Mammary epithelial cell (primary cell): ENCODE measurements at places on chromosomes 5 and 9. TPM values are rescaled to one million over a fixed set of nuclear protein-coding genes. Genes with fewer than 3 reads are reported as not detected.

The GABRA6 gene
- not detected in 2 replicates for total RNA-seq

The EHMT1 gene
- 79.0 and 83.4 TPM in 2 replicates for total RNA-seq

- no peak for DNase-seq
These were observed 28.1 kb downstream of the FRMPD1 start for GRCh38 chr9:37678789-37679273.

GRCh38 chr5:151477101-151477500 is 29.7 kb downstream of the SLC36A1 start:
- no peak for DNase-seq

- DNase-seq = peak; percentile 32
These were observed 3.6 kb upstream of the POC5 start for GRCh38 chr5:75720882-75721281.

The SGCD gene
- total RNA-seq = 0.17 TPM

GRCh38 chr9:72526901-72527800 is 5.7 kb downstream of the TMC1 start:
- peak; percentile 88 for DNase-seq

DNA sequence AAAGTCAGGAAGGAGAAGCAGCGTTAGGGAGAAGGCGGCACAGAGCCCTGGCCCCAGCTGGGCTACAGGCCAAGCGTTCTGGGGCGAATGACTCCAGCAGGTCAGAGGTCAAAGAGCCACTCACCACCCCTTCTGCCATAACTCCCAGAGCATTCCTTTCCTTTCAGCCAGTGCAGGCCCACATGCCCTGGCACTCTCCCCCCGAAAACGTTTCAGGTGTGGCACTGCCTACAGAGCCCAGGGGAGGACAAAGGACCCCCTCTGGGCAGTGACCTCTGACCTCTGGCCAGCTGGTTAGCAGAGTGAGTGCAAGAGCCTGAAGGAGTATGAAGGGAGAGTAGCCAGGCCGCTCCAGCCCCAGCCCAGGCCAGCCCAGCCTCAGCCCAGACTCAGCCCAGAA is 4.9 kb downstream of the ABCA2 start:
- no peak for DNase-seq

DNA sequence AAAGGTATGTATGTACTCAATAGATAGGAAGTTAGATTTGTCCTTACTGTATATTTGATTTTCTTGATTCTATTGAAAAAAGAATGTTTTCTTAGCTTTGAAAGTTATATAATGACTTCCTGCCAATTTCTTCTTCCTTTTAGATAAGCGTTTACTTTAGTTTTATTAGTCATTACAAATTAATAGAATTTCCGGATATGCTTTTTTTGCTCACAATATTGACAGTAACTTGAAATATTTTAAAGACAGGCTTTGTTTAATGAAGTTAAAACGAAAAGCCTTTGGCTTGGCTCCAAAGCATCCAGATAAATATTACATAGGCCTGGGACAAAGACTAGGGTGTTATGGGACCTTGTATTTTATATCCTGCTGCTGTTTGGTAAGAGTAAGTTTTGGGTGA is 49.5 kb downstream of the CWC27 start:
- DNase-seq = no peak

- DNase-seq = peak; percentile 93
These were observed 5.6 kb upstream of the CAMK2A start for GRCh38 chr5:150295172-150295634.

The SLC45A2 gene
- total RNA-seq = 0.31 TPM in 1 of 2 replicates, not detected in the other

The KCNV2 gene
- total RNA-seq = not detected in 2 replicates

DNA sequence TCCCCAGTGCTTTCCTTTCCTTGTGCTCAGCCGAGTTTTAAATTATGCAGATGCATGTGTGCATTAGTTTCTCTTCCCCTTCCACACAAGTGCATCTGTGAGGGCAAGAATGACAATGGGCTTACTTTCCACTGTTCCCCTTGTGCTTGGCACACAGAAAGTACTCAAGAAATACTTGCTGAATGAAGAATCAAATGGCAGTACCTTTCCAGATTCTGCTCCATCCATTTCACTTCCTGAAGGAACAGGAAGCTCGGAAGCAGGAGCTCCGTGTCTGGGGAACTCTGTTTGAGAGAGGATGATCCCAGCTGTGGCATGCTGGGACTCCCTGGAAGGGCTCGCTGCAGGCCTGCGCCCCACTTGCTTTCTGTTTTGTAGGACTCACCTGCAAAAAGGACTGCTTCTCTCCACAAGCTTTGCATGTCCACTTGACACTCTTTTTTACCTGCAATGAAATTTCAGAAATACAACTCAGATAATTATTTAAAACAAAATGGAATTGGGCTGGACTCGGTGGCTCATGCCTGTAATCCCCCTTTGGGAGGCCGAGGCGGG is 5.5 kb downstream of the MRNIP start:
- no peak for DNase-seq

DNA sequence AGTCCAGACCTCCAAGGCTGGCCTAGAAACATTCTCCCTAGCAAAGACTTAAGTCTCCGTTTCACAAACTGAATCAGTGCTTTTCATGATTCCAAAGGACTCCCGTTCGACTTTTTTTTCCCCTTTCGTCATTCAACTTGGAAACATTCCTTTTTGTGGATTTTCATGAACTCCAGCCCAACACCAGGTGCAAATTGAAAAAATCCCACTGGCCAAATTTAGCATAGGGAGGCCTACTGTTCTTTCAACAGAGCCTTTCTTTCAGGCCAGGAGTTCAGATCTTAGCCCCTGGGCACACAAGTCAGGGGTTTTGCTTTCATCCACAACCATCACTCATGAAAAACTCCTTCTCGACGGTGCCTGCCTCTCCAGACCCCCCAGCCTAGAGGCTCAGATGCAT is 285.3 kb downstream of the PIK3R1 start:
- no peak for DNase-seq

- no peak for DNase-seq
These were observed 66.4 kb upstream of the ATP10B start for GRCh38 chr5:160918386-160918785.

The PCSK5 gene
- 2.4 and 2.7 TPM in 2 replicates for total RNA-seq

The SLC25A48 gene
- total RNA-seq = 0.17 TPM

GRCh38 chr5:120083851-120084542 is 380.1 kb upstream of the PRR16 start:
- no peak for DNase-seq

The TMEM171 gene
- 0.69 and 2.6 TPM in 2 replicates for total RNA-seq

DNA sequence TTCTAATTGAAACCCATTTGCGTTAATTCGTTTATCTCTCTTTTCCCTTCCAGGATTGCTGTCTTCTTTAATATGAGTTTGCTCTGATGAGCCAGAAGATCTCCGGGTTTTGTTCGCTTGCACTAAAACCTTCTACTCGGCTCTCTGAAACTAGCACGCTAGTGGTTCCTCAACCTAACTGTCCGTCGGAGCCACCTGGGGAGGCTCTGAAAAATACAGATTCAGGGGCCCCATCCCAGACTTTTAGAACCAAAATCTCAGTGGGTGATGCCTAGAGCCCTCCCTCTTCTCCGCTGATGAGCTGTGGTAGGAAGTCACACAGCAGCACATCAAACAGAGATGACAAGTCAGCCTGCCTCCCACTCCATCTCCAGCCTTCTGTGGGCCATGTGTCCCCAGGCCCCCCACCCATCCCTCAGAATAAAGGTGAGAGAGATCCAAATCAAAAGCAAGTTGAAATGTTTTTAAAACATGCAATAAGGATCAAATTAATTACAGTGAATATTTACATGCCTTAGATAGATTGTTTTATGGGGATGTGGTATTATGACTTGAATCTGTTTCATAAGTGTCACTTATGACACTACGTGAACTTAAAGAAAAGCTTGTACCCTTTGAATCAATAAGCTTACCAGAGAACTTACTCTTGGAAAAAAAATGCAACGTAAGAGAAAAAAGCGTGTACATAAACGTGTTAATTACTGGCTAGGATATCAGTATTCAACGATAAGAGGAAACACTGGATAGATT is 16.4 kb downstream of the FCN2 start:
- no peak for DNase-seq

DNA sequence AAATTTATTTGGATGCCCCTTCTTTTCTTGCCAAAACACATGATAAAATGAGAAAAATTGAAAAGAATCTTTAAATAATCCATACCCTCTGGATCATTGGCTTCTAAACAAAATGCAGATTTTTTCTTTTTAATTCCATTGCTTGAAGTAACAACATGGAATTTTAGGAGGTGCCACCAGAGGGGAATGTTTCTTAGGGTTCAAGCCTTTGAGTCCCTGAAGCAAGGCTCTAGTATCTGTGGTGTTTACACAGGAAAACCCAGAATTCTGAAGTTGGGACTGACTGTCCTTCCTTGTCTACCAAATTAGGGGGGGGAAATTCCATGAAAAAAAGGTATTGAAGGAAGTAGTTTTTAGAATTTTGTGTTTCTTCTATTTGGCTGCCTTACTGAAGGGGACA is 69.4 kb downstream of the LMNB1 start:
- DNase-seq = no peak

DNA sequence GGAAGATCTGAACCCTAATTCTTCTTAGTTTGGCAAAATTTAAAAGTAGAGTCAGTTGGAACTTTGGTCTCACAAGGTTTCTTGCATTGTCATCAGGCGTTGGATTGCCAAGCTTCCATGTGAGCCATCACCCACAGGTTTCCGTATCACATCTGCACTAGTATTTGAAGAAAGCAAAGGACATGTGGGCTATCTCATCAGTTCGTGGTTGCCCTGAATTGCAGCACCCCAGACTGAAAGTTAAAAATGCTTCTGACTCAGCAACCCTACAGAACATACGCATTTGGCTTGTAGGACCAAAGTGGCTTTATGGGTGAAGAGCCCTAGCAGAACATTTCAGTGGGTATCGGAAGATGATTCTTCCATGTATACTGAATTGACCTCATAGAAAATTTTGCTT is 358.0 kb downstream of the ENC1 start:
- no peak for DNase-seq

- peak; percentile 90 for DNase-seq
These were observed 51.9 kb downstream of the NEK6 start for GRCh38 chr9:124309667-124310084.

GRCh38 chr5:171739271-171739670 is 46.3 kb upstream of the SMIM23 start:
- DNase-seq = no peak

The NR2F1-AS1 gene
- total RNA-seq = 8.7 and 9.6 TPM in 2 replicates

DNA sequence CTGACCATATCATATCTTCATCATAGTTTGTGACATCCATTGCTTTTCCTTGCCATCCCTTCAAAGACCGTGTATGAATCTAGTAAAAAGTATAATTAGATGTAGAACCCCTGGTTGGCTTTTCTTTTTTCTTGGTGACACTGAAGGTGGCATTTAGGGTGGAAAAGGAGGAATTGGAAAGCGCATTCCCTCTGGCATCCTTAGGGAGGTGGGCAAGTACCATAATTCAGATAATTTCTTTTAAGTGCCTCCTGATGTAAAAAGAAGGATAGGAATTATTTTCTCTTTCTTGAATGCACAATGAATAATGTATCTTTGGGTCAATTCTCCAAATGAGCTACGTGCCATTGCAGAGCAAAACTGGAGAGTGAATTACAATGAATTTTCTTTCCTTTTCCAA is 73.2 kb upstream of the SMARCA2 start:
- no peak for DNase-seq

GRCh38 chr9:121721058-121721350 is 69.6 kb downstream of the DAB2IP start:
- DNase-seq = peak; percentile 21
